ENCODE measurements at places on chromosomes 6 and 20.
A peak's percentile ranks its signal among the peaks of the same experiment; 100 is the strongest.

DNA sequence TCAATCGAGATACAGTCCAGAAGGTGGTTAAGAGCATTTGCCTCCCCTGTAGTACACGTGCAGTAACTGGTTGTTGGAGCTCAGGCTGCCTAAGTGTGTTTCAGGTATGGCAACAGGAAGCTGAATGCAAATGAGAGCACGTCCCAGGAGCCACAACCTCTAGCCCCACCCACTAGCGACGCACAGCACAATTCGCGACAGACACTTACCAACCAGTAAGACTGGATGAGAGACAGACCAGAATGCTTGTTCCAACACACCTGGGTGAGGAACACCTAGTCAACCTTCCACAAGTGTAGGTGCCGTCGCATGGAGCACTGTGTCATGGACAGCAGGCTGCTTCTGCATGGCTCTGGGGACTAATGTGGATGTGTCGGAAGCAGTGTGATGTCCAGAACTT is 7.2 kb upstream of the SERPINB1 start:
- no peak for DNase-seq

DNA sequence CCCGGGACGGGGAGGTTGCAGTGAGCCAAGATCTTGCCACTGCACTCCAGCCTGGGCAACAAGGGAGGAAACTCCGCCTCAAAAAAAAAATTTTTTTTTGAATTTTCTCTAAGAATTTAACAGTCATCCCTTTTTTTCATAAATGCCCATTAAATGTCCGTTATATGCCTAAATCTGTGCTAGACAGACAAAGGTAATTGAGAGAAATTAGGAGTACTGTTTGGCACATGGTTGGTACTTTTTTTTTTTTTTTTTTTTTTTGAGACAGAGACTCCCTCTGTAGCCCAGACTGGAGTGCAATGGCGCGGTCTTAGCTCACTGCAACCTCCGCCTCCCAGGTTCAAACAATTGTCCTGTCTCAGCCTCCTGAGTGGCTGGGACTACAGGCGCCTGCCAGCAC is 1.7 kb downstream of the PCMT1 start:
- DNase-seq: no peak

- DNase-seq: no peak
Observed at GRCh38 chr6:12890171-12890790, 173.7 kb downstream of the PHACTR1 start.

GRCh38 chr20:45873409-45874103 is 7.5 kb upstream of the ZSWIM1 start:
- no peak for DNase-seq

GRCh38 chr6:2582268-2582667 is 168.5 kb downstream of the MYLK4 start:
- DNase-seq: no peak

DNA sequence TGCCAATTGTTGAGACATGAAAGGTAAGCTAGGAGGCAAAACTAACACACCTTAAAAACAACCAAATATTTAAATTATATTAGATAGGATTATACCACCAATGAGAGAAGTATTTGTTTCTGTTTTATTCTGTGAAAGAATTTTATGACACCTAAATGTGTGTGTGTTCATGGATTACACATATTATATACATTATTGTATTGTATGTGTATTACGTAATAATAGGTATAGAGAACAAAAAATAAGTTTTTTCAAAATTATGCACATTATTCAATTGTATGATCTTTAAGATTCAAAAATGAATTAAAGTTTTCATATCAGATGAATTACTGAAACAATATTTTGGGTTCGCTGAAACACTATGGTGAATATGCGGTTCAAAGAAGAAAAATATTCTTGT is 84.3 kb upstream of the FABP7 start:
- no peak for DNase-seq

DNA sequence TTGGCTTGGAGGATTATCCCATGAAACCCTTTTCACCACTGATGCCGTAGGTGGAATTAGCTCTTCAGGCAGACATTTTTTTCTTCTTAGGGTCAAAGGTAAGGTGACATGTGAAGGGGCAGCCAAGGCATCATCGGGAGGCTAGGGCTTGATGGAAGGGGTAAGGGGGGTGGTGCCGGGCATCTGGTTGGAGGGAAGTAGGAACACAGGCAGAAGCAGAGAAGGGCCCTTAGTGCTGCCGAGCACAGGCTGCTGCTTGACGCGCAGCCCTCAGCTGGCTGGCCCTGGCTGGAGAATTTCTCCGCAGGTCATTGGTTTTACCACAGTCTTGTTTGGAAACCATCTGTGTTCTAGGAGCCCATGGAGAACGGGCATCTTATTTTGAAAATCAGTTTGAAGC is 54.7 kb downstream of the TRAF3IP2 start:
- no peak for DNase-seq

GRCh38 chr6:39365281-39366074 is 43.0 kb upstream of the KCNK16 start:
- peak; percentile 87 for DNase-seq

GRCh38 chr20:58655328-58656107 is 4.4 kb downstream of the STX16 start:
- DNase-seq: no peak

DNA sequence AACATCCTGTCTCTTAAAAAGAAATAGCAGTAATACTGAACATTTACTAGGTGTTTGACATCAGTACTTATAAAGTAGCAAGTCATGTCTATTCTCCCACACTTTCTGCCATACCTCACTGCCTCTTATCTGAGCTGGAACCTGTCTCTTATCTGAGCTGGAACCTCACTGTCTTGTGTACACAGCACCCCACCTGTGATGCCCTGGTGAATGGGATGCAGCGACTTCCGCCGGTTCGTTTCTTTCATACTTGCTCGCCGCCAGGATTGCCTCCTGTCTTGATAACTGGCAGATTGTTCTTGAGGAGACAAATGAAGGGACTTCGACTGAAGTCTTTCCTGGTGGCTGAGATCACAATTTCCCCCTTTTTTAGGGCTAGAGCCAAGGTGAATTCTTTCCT is 2.9 kb downstream of the DSN1 start:
- no peak for DNase-seq

GRCh38 chr6:7758456-7758855 is 32.6 kb downstream of the BMP6 start:
- DNase-seq: peak; percentile 84

- no peak for DNase-seq
Observed at GRCh38 chr6:84019141-84019841, 14.3 kb upstream of the MRAP2 start.

DNA sequence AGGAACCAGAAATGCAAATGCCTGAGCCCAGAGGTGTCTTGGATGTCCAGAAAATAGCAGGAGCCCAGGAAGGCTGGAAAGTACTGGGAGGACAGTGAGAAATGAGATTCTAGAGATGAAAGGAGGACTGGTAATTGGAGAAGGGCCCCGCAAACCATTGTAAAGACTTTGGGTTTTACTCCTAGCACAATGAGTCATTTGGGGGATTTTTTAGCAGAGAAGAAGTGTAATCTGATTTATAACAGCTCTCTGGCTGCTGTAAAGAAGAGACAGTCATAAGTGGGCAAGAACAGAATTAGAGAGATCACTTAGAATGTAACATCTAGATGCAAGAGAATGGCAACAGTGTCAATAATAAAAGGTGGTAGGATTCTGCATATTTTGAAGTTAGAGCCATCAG is 40.2 kb downstream of the SLC35F1 start:
- no peak for DNase-seq

DNA sequence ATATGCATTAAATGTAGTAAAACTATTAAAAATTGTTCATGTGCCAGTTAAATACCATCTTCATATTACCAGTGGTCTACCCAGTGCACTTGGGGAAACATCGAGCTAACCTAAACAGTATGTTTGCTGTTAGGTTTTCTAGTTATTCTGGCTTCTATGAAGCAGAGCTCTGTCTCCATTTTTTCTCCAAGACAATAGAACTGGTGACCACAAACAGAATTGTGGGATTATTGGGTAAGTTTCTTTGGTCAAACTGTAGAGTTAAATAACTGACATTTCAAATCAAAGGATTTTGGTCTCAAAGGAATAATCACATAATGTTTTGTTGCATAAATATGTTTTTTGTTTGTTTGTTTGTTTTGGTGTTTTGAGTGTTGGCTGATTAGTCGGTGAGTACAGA is 40.5 kb upstream of the EDN3 start:
- DNase-seq: no peak

GRCh38 chr20:43306837-43307236 is 117.1 kb upstream of the PTPRT start:
- DNase-seq: no peak

DNA sequence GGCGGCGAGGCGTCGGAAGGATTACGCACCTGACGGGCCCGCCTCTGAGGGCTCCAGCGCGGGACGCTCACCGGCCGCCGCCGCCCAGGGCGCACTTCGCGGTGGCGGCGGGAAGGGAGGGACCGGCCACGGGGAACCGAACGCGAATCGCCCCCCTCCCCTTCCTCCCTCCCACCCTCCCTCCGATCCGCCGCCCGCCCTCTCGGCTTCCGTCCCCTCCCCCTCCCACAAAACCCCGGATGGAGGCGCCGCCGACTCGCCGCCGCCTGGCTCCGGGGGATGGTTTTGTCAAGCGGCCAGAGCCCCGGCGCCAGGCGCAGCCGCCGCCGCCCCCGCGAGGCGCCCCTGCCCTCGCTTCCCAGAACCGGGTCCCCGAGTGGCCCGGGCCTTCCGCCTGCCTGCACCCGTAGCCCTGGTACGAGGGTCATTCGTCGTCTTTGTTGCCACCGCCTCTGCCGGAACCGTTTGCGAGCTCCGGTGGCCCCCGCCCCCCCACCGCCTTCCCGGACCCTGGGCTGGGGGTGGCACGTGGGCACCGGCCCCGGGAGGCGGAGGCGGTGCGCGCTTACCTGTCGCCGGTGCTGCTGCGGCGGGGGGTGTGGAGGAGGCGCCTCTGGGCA is 398 bp downstream of the ZBTB2 start:
- peak; percentile 73 for DNase-seq

DNA sequence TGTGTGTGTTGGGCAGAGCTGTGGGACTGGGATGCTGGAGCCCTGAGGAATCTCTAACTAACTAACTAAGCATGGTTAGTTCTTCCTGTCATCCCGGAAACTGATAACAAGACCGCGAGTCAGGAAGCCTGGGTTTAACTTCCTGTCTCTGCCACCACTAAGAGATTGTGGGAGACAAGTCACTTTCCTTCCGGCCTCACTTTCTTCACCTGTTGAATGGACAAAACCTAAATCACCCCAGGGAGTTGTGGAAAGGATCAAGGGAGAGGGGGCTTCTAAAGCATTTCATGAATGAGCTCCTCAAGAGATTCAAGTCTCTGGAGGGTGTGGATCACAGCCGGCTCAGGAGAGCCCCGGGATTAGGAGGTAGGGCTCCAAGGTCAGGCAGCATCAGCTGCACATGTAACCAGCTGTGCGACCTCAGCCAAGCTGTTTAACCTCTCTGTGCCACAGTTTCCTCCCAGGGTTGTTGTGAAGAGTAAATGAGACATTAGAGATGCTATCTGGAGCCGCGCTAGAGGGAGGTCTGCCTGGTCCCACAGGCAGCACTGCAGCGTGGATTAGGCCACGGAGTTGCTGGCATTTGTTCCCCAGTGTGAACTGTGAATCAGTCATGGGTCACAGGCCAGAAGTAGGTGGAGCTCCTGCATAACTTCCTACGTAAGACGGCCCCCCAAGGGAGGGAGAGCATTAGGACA is 105.1 kb downstream of the TOX2 start:
- DNase-seq: peak; percentile 31

- DNase-seq: no peak
Observed at GRCh38 chr6:43923376-43924221, 153.6 kb downstream of the VEGFA start.

DNA sequence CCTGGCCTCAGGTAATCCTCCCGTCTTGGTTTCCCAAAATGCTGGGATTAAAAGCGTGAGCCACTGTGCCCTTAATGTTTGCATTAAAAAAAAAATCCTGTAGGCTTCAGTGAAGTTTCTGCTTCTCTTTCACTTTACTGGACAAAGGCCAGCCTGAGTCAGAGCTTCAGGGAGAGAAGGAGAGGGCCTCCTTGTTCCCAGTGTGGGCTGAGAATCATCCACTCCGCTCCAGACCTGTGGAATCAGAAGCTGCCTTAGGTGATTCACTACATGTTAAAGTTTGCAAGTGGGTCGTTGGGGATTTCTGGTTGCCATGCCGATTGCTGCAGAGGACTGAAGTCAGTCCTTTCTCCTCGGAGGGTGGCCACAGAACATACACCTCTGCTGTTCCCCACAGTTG is 113.3 kb upstream of the EEF1E1 start:
- no peak for DNase-seq

- DNase-seq: no peak
Observed at GRCh38 chr6:79422666-79423065, 114.6 kb downstream of the LCA5 start.

DNA sequence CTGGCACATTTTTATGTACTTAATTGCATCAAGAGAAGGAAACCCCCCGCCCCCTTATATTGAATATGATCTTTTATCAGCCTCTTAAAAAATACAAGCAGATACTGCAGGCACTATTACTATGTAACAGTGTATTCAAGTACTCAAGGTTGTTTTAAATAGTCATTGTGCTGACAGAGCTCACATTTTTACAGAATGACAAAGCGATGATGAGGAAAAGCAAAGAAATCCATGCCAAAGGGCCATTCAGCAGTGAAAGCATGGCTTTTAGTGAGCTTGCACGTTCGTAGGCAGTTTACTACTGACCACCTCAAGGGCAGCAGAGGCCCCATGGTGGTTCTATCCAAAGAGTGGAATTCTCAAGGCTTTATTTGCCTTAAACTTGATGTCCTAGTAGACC is 146.8 kb downstream of the RPS12 start:
- DNase-seq: peak; percentile 55

GRCh38 chr6:13554929-13555333 is 19.5 kb upstream of the SIRT5 start:
- peak; percentile 12 for DNase-seq

DNA sequence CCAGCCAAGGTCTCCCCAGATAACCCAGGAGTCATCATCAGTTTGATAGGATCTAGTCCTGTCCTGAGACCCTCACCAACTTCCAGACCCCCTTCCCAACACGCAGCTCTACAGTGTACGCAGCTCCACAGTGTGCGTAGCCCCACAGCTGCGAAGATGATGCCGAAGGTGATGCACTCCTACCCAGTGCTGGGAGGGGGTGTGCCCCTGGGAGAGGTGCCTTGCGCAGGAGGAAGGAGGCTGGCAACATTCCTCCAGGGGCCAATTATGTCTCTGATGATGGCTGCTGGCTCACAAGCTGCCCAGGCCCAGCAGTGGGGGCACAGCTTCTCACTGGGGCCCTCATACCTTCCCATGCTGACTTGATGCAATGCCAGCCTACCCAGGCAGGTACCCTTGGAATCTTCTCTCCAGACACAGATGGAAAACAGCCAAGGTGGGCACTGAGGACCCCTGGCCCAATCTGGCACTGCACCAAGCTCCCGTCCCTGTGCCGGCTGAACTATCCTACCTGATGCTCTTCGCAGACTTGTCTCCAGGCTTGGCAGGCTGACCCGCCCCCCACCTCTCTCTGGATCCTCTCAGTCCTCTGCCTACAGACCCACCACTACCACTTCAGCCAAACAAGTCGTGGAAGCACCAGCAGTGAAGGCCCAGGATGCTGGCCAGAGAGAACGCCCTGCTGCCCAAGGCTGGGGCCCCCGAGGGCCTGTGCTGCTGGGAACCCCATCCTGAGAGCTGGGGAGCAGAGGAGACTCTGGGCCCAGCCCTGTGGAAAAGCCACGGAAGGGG is 1.4 kb downstream of the ZNF512B start:
- no peak for DNase-seq

- no peak for DNase-seq
Observed at GRCh38 chr6:169074526-169074925, 179.1 kb downstream of the THBS2 start.

GRCh38 chr6:123953920-123954319 is 150.3 kb downstream of the NKAIN2 start:
- no peak for DNase-seq

GRCh38 chr20:59184880-59185447 is 21.3 kb downstream of the ZNF831 start:
- no peak for DNase-seq

All from mesenchymal stem cell (in vitro differentiated cells and primary cell).